ENCODE measurements at places on chromosomes 1 and 21.

DNA sequence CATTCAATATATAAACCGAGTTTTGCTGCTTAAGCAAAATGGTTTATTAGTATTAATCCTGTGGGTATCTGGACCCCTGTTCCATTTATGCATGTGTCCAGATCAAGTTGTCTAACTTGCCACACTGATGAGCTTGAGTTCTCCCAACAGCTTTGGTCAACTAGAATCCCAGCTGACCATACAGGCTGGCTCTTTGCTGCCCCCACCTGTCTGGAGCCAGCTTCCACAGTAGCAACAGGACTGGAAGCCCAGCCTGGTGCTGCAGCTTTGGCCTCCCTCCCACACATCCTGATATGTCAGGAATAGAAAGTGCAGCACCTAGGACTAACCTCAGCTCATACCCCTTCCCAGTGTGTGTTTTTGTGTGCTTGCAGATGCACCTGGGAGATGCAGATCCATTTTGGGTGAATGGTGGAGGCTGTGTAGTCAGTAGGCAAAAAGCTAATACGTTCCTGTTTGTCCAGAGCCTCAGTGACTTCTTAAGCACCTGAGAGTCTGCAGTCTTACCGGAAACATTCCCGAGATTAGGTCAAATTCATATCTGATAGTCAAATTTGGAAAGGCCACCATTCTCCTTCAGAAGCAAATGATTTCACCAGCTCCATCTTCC is 40.9 kb upstream of the BEND5 start:
- peak; percentile 57 for DNase-seq

GRCh38 chr1:244047621-244048255 is 3.3 kb upstream of the ZBTB18 start:
- peak; percentile 49 for DNase-seq

DNA sequence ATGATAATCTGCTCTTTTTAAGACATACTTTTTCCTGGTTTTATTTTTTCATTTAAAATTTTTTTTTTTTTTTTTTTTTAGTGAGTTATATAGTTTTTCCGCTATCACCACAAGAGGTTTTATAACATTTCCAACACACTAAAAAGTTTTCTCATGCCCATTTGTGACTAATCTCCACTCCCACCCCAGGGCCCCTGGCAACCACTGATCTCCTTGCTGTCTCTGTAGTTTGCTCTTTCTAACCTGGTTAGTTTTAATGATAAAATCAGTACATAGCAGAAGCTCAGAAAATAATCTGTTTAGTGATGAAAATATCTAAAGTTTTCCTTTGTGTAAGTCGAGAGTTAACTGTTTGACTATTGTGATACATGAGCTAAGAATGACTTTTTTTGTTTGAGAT is 41.8 kb downstream of the IARS2 start:
- DNase-seq: no peak

DNA sequence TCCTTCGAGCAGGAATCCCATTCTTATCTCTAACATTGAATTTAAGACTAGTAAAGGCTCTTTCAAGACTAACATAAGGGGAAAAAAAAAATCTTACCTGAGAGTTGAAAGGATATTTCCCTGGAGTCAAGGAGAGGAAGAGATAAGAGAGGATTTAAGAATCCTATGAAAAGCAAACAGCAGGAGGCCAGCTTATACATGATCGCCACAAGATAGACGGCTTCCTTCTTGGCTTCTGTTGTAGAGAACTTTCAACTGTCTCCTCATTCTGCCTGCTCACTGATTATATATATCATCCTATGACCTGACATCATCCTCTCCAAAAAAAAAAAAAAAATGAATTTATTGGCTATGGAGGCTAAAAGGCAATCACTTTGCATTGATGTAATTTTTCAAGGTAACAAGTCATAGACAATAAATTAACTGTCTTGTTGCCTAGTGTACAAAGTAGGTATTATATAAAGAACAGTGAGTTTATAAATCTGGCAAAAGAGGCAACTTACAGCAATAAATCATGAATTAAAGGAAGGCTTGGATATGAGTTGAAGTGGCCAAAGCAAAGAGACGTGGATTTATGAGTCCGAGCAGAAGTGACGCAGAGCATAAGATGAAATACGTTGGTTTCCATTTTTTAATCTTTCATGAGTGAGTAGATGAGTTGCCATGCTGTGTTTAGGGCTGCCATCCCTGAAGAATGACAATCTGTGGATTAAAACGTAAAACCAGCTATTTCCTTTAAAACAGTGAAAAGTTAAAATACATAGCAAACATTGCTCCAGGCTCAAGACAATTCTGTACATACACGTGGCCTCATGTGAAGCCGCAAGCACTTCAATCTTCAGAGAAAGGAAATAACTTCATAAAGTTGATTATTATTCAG is at the start of gene UTS2:
TSS of gene UTS2 (minus strand) at position 262 of the 880 bp plus-strand sequence. CDS start at position 200, 62 bp downstream.
- no peak for DNase-seq

DNA sequence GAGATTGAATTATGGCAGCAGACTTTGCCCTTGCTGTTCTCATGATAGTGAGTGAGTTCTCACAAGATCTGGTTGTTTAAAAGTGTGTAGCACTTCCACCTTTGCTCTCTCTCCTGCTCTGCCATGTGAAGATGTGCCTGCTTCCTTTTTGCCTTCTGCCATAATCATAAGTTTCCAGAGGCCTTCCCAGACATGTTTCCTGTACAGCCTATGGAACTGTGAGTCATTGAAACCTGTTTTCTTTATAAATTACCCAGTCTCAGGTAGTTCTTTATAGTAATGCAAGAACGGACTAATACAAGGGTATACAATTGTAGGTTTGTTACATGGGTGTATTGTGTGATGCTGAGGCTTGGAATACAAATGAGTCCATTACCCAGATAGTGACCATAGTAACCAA is 4.2 kb downstream of the SPRR1B start:
- no peak for DNase-seq

DNA sequence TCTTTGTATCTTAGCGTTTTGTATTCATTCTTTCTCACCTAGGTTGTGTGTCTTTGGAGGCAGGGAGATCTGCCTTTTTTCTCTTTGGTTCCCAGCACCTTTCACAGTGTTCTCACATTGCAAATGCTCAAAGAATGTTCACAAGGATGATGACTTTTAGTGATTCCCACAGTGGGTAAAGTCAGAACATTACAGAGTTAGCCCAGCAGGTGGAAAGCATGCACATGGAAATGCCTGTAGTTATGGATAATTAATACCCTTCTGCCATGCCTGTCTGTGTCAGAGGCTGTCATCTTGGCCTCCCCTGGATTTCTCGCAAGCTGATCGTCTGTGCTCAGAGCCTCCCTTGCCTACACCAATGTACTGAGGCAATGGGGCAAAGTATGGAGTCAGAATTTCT is 458.9 kb downstream of the LMO4 start:
- no peak for DNase-seq

- DNase-seq: no peak
Measured at GRCh38 chr1:7639435-7640131, 131.5 kb upstream of the VAMP3 start.

DNA sequence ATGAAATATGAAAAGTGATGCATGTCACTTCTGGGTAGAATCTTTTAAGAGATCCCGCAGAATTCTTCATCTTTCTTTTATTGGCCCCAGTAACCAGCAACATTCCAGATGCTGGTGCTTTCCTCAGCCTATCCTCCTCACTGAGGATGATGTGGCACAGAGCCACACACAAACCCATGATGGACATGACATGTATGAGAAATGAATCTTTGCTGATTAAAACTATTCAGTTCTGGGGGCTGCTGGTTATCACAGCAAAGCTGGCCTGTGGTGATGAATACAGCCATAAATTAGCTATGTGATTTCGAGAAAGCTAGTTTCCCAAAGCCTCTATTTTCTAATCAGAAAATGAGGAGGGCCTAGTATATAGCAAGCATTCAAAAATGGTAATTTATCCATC is 8.3 kb upstream of the ERICH3 start:
- DNase-seq: no peak

DNA sequence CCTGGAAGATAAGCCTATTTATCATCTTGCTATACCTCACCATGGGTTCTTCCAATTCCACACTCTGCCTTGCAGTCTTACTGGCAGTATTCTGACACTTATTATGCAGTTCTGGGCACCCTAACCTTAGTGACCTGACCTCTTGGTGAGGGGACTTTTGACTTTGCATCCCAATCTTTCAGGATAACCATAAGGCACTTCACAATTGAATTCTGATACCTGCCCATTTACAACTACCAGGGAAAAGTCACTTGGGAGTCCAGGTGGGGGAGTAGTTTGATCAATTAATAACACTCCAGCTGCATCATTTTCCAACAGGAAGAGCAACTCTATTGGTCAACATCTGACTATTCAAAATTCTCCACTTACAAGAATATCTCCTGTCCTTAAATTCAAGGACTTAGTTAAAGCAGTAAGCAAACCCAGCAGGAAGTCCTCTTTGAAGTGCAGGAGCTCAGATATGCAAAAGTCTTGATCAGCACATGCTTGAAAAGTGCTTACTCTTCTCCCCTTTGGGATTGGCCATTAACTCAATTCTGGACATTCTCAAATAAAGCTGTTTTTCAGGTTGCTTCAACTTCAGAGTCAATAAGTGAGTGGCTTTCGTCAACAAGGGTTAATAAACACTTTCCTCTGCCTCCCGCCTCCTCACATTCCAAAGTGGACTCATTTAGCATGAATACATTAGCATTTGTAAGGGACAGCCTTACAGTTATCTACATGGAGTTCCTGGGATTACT is 177.4 kb upstream of the NRIP1 start:
- DNase-seq: no peak
